ENCODE measurements at places on chromosomes 4 and X.

DNA sequence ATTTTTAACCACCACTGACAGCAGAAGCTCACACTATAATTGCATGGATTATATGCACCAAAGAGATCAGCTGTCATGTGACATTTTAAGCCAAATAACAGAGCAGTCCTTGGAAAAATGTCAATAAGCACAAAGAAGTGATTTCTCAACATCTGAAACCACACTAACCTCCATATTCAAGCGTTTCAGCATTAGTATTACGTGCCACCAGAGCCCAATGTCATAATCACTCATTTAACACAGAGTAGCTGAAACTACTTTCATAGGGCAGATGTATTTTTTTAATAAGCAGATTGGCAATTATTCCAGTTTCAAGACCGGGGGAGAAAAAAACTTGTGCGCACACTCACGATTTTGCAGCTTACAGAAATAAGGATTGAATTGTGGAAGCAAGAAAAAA is 76.6 kb downstream of the SH3KBP1 start:
- DNase-seq = no peak

GRCh38 chr4:25938366-25938765 is 24.3 kb downstream of the SMIM20 start:
- no peak for DNase-seq

- no peak for DNase-seq
These were observed 689 bp upstream of the TMA16 start for GRCh38 chr4:163493643-163494359.

DNA sequence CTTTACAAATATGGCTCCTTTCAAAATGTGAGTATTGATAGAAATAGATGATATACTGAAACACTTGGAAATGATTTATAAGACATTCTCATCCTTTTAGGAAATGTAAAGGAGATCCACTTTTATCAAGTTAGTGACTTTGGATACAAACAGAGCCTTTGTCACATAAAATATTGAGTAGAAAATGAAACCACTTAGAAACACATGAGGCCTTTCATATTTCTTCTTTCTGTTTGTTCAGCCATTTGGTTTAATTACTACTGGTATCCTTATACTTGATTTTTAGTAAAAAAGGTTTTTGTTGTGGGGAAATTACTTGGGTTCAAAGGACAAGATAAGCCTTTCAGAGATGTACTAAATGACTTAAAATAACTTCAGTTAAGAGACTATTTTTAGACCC is 4.1 kb downstream of the STOX2 start:
- DNase-seq = no peak

DNA sequence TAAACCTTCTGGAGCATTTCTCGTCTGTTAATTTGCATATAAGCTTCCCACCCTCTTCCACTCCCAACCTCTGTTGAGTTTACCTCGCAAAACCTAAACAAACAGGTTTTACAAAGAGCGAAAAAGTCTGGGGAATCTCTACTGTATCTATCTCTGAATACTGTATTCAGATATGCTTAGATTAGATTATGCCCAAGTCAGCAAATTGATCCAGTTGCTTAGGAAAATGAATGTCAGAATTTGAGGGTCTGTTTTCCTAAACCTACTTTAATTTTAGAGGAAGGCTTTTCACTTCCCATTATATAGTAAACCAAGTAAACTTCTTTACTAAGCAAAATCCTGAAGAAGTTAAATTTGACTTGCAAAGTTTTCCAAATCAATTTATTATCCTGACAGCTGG is 6.7 kb downstream of the CCNA2 start:
- no peak for DNase-seq

DNA sequence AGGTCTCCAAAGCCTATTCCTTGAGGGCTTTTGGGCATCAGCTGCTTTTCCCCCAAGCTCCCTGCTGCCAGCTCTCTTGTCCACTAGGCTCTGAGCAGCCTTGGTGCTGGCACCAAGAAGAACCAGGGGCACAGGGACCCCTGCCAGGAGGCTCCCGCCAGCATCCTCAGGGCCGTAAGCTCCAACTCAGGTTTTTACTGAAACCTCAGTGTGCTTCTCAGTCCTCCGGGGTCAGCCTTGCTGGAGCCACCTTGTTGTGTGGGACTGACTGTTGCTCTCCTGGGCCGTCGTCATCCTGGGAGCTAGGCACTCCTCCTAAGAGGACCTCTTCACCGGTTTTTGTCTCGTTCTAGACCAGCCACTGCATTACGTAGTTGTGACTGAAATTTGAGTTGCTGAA is 38.9 kb downstream of the NOP14 start:
- no peak for DNase-seq

DNA sequence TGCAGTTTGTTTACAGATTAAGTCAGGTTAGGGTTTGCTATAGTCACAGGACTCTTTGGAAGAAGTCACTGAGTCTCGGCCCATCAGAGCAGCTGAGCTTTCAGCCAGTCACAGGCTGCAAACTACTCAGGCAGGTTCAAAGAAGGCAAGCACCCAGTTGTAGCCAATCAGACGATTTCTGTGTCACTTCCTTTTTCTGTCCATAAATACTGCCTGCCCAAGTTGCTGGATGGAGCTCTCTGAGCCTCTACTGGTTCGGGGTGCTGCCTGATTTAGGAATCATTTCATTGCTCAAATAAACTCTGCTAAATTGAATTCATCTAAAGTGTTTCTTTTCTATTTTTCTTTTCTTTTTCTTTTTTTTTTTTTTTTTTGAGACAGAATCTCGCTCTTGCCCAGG is 7.3 kb upstream of the SH3BP2 start:
- DNase-seq = no peak

GRCh38 chr4:3372933-3373465 is 68.8 kb upstream of the HGFAC start:
- no peak for DNase-seq
